ENCODE measurements at places on chromosomes 1 and 21.

DNA sequence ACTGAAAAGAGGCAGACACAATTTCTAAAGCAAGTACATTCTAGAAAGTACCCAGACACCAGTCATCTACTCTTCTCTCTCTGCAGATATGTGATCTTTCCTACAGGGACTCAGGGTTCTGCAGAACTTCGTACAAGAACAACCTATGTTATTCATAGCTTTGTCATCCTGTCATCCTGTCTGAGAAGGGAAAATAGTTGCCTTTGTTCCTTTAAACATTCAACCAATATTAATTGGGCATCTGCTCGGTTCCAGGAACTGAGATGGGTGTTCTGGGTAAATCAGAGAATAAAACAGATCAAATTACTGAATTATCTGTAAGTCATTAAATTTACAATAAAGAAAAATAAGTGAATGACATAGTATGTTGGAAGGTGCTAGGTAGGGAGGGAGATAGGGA is 504.9 kb downstream of the MATN1 start:
- DNase-seq = no peak

- no peak for DNase-seq
Observed at GRCh38 chr1:231827337-231828105, 200.9 kb downstream of the DISC1 start.

DNA sequence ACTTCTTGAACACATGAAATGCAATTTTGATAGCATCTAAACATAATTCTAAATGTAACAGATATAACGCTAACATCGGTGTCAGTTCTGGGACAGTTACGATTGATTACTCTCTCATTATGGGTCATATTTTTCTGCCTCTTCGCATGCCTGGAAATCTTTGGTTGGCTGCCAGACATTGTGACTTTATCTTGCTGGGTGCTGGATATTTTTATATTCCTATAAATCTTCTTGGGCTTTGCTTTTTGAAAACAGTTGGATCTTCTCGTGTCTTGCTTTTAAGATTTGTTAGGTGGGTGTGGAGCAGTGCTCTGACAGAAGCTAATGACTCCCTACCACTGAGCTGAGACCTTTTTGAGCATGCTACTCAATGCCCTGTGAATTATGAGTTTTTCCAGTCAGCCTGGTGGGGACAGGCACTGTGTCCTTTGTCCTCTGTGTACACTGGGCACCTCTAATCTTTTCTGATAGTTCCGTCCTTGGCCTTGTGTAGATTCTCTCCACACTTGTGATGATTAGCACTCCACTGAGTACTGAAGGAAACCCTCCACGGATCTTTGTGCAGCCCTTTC is 28.0 kb upstream of the EDARADD start:
- DNase-seq = no peak

DNA sequence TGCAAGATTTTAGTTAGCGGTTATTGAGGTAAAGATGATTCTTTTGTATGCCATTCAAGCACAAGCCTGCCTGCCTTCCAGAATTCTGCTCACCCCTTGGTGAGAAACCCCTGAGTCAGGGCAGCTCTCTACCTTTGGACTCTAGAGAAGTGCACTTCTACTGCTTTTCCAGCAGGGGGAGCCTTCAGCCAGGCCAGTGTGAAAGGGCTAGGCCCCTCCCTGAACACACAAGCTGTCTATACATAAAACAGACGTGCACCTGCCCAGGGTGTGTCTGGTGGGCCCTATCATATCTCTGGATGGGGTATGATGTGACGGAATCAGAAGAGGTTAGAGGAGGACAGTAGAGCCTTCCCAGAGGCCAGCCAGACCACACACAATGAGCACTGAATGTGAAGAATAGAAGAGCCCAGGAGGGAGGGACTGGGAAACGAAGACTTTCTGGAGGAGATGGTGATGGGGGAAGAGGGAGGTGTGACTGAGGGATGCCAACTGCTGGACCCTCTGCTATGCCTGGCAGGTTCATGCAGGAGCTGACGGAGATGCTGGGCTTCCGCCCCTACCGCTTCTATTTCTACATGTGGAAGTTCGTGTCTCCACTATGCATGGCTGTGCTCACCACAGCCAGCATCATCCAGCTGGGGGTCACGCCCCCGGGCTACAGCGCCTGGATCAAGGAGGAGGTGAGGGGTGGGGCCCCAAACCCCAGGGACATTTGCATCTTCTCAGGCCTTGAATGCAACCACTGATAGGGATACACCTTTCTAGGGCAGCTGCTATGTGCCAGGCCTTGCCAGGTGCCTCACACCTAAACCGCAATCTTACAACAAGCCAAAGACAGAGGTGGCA is 13.0 kb upstream of the KCNC4 start:
- DNase-seq = peak; percentile 63

DNA sequence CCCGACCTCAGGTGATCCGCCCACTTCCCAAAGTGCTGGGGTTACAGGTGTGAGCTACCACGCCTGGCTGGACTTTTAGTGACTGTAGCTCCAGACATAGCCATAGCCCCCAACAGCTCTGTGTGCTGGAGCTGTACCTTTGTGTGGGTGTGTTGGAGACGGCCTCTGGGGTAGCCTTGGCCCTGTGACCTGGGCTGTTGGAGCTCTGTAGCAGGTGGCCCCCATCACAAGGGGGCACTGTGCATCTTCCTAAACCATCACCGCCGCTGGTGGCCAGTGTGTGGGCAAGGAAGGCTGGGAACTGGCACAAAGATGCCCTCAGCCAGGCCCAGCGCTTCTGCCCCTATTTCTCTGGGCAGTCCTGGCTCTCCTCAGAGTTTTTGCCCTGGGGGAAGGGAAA is 38.4 kb upstream of the FOXO6 start:
- DNase-seq = peak; percentile 36

- DNase-seq = no peak
Observed at GRCh38 chr1:55635856-55636255, 420.7 kb upstream of the USP24 start.

DNA sequence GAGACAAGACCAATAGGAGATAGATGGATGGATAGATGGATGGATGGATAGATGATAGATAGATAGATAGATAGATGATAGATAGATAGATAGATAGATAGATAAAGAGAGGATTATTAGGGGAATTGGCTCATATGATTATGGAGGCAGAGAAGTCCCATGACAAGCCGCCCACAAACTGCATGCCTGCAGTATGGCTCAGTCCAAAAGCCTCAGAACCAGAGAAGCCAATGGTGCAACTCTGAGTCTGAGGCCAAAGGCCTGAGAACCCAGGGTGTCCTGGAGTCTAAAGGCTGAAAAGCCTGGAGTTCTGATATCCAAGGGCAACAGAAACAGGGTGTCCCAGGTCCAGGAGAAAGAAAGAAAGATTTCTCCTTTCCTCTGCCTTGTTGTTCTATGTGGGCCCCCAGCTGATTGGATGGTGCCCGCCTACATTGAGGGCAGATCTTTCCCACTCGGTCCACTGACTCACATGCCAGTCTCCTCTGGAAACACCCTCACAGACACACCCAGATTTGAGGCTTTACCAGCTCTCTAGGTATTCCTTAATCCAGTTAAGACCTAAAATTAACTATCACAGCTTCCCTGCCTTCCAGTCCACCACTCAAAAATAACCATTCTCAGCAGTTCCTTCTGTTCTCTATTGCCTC is 39.6 kb upstream of the IRF2BP2 start:
- no peak for DNase-seq

DNA sequence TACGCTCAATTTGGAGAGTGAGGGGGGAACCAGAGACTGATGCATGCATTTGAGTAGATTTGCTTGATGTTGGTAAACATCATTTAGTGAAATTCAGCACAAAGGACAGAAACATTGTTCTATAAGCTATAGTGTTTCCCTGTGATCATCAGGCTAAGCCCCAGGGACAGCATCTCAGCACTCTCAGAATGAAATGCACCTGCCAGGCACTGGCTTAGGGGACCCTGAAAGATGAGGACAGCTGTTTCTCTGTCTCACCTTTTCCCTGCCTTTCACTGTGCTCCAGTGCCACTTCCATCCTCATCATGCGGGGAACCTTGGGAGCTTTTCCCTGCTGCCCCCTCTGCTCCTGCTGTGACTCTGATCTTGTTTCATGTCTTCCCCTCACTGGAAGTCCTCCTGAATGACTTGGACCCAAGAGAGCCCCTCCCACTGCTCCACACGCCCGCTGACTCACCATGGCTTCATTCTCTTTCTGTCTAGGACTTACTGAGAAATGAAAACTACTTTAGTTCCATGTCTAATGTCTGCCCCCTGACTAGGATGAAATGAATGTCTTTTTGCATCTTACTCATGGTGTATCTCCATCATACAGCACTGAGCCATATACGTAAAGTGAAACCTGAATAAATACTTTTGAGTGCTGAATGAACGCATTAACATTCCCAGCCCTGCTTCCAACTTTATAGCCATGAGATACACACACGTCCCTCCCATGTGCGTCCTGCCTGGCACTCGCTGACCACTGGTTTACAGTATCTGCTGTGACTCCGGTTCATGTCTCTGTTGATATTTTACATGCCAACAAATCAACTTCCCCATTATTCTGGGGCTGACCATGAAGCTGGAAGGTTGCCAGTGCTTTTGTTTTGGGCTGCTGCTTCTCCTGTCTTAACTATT is 182.0 kb downstream of the PCP4 start:
- DNase-seq = no peak

- no peak for DNase-seq
Observed at GRCh38 chr1:204780630-204781029, 90.0 kb upstream of the NFASC start.

DNA sequence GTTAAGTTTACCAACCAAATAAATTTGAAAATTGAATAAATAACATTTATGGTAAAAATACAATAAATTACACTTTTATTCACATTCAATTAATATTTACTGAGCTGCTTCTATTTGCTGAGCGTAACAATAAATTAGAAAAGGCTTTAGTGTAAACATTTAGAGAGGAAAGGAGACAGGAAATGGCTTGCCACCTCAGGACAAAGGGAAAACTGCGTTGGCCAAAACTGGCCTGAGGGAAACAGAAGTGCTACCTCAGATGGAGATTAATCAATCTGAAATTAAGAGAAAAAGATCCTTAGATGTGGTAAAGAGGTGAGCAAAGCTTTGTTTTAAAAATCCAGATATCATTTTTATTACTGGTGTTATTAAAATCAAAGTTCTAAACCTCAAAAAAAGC is 128.0 kb downstream of the SLC44A5 start:
- DNase-seq = no peak

GRCh38 chr21:35399002-35399530 is 350.0 kb upstream of the RUNX1 start:
- DNase-seq = no peak

DNA sequence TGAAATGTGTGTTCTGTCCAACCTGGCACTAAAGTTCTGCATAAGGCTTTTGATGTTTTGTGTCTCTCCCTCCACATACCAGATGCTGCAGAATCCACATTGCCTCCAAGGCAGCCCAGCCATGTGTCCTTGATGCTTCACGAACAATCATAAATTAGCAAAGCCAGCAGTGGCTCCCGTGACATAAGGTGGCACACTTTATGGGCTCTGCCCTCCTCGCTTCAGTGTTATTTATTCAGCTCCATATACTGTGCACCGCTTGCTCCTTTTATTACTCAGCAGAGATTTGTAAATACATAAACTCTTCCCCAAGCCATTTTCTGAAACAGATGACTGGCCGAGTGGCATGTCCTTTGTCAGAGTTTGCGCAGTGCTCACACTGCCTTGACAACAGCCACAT is 112.8 kb upstream of the SLC35F3 start:
- no peak for DNase-seq

- no peak for DNase-seq
Observed at GRCh38 chr1:179924268-179924667, 30.3 kb upstream of the CEP350 start.
